GM10248 (cell line): ENCODE measurements at places on chromosomes 13 and 19.

GRCh38 chr19:35353635-35354034 lies 4.6 kb upstream of the FFAR3 start:
- peak; percentile 1 for DNase-seq

DNA sequence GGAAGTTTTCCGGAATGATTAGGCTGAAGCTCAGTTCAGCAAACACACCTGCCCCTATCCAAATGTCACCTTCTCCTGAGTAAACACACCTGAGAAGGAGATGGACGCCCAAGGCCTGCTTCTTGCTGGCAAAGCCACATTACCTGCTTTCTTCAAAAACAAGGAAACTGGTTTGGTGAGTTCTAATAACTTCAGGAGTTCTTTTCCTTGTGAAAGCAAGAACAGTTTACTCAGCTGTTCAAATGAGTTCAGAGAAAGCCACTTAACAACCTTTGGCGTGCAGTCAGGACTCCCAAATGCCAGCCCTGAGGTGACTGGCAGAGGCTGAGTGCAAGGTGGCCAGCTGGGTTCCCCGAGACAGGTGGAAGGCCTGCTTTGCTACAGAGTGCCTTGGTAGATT lies 160.5 kb downstream of the STK24 start:
- no peak for DNase-seq

GRCh38 chr13:32334671-32335070 lies 19.4 kb downstream of the BRCA2 start:
- DNase-seq: no peak

DNA sequence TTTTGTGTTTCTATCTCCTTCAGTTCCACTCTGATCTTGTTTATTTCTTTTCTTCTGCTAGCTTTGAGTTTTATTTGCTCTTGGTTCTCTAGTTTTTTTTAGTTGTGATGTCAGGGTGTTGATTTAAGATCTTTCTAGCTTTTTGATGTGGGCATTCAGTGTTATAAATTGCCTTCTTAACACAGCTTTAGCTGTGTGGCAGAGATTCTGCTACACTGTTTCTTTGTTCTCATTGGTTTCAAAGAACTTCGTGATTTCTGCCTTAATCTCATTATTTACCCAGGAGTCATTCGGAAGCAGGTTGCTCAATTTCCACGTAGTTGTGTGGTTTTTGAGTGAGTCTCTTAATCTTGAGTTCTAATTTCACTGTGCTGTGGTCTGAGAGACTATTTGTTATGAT lies 251.7 kb upstream of the HTR2A start:
- no peak for DNase-seq

DNA sequence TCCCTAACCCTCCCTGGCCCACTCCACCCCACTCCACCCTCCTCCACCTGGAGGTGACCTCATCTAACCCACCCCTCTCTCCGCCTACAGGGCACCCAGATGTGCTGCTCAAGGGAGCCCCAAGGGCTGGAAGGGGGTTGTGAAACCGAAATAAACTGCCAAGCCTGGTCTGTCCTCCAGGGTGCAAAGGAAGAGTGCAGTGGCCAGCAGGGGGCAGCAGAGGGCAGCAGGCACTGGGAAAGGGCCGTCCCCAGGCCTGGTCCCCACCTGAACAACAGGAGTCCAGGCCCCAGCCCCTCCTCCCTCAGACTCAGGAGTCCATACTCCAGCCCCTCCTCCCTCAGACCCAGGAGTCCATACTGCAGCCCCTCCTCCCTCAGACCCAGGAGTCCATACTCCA lies 8.4 kb upstream of the BCAM start:
- peak; percentile 92 for DNase-seq

DNA sequence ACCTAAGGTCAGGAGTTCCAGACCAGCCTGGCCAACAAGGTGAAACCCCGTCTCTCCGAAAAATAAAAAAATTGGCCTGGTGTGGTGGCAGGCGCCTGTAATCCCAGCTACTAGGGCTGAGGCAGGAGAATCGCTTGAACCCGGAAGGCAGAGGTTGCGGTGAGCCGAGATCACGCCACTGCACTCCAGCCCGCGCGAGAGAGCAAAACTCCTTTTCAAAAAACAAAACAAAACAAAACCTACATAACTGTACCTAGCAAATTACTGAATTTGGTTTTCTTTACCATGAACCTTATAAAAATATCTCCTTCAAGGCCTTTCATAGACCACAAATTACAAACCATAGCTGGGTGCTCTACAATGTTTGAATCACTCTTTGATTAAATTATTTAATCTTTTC lies 760 bp downstream of the ZNF91 start:
- DNase-seq: no peak

DNA sequence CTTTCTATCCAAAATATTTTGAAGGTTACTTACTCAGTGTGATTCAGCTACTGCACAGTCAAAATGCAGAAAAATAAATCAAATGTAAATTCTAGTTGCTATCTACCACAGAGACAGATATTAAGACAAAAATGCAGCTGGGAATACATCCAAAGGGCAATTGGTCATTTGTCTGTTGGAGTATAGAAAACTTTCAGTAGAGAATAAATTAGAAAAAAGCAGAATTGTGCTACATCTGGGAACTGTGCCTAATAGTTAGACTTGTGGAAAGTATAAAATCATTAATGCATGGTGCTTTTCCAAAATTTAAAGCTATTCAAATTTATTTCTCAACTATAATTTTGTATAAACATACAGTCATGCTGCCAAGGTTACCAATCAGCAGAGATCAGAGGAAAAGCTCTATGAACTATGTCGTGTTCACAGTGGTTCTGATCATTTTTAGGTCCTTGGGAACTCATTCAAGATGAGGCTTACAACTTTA lies 1635.8 kb downstream of the PCDH9 start:
- no peak for DNase-seq

GRCh38 chr19:38736413-38737280 lies 7.6 kb downstream of the CAPN12 start:
- peak; percentile 91 for DNase-seq

DNA sequence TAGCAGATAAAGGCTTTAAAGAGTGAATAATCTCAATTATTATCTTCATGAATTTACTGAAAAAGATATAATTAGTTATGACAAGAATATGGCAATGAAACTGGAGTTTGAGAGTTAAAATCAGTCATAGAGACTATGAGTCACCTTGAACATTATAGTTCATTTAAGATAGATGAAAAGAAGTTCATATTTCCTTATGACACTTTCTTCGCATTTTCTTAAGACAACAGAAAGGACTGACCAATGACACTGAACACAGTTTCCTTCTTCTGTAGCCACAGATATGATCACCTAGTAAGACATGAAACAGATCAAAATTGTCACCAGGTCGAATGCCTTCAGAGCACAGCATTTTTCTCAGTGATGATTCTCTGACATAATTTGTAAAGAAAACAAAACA lies 202.1 kb downstream of the KLF12 start:
- DNase-seq: no peak

- DNase-seq: no peak
Measured at GRCh38 chr13:45388664-45389063, 29.5 kb downstream of the SLC25A30 start.

GRCh38 chr19:13726323-13726722 lies 38.0 kb upstream of the MRI1 start:
- DNase-seq: no peak

GRCh38 chr13:81409284-81409683 lies 1068.4 kb upstream of the SPRY2 start:
- no peak for DNase-seq

DNA sequence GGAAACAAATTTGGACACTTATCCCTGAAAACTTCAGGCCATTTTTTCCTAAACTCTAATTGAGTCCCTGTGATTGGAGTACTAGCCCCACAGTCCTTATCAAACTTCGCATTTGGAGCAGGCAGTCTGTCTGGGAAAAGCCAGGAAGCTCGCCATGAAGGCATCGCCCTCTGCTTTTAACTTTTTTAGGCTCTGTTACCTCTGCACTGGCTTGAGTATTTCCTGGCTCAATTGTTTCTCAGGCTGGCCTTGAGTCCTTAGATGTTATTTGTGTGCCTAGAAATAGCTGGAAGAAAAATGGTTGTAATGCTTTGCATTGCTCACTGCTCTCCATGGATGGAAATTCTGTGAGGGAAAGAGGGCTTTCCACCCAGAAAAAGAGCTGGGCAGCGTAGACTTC lies 24.2 kb downstream of the ACTN4 start:
- DNase-seq: no peak

DNA sequence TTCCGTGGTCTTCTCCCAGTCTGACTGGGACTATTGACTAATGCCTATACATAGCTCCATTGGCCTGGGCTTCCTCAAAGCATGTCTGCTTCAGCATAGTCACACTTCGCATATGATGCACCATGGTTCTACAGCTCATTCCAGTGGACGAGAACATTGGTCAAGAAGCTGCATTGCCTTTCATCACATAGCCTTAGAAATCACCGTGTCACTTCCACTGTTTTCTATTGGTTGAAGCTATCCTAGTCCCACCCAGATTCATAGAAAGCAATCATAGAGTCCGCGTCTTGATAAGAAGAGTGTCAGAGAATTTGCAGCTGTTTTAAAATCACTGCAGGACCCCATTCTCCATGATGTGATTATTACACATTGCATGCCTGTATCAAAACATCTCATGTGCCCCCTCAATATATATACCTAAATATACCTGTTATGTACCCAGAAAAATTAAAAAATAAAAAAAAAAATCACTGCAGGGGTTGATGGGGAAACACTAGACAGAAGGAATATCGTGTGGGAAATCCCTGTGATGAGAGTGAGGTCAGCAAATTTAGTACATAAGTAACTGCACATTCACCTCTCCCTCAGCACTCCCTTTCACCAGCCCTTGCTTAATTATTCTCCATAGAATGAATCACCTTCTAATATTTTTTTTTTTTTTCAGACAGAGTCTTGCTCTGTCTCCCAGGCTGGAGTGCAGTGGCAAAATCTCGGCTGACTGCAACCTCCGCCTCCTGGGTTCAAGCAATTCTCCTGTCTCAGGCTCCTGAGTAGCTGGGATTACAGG lies 2.2 kb upstream of the ARHGAP33 start:
- DNase-seq: no peak

DNA sequence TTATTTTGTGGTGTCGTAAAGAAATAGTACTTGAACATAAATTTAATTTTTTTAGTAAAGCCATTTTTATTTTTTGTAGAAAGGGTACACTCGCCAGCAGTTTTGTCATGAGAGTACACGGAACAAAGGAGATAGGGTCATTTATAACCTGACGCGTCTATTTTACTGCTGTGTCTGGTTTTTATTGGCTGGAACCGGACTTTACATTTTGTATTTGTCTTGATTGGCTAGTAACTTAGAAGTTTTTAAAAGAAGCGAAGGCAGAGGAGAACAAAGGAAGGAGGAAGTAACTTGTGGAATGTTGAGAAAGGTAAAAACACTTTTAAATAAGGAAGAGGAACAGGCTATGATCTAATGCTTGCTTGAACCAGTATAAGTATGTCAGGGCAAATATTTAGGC lies 43.5 kb downstream of the TRPM4 start:
- DNase-seq: no peak

DNA sequence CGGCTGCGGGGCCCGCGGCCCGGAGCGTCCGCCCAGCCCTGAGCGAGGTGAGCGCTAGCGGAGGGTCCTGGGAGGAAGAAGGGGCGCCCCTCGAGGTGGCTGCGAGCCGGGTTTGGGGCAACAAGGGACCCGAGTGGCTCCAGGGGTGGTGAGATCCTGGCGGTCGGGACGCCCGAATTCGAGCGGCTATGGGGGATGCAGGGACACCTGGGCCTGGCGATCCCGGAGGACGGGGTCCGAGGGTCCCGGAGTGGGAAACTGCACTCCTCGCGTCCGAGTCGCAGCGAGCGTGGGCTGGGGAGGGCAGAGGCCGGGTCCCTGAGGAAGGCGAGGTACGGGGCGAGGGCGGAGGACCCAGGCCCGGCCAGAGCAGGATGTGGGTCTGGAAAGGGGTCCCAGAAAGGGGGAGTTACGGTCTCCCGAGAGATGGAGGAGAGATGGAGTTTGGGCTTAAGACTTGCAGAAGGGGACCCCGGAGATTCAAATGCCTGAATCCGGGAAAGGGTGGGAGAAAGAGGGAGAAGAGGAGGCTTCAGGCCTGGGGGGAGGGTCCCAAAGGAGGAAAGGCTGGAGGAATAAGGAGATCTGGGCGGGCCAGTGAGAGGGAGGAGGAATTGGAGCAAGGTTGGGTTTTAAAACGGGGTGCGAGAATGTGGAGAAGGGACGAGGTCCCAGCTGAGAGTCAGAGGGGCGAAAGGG lies 542 bp downstream of the CACNG7 start:
- DNase-seq: no peak

GRCh38 chr19:1252221-1252820 lies 3.9 kb downstream of the MIDN start:
- no peak for DNase-seq

DNA sequence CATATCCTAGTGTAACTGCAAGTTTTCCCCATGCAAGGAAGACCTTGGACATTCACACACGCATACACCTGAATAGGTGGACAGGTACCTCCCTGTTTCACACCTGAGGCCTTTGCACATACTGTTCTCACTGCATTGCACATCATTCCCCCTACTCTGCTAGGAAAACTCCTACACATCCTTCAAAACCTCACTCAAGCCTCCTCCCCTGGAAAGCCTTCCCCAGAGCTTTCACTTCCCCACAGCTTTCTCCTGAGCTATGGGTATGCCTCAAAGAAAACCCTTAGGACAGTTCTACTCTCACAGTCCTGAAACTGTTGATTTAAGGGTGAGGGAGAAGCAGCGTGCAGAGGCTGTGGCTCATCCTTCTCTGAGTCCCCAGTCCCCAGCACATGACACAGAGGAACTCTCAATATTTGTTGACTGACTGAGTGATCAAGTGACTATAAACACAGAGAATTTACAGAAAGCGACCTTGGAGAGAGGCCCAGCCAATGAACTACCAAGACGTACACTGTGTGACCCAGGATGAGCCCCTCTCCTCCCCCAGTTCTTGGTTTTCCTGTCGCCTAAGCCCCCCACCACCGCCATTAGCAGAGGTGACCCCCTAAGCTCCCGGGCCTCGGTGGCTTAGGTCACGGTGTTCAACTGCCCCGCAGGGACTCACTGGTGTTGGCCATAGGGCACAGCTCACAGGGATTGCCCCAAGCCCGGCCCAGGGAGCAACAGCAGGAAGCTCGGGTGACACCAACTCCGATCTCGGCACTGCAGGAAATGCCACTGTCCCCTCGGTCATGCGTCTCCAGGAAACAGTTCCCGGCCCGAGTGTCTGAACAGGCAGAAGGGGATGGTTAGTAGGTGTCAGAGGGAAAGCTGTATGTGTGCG lies 40.6 kb downstream of the FBN3 start:
- DNase-seq: no peak

DNA sequence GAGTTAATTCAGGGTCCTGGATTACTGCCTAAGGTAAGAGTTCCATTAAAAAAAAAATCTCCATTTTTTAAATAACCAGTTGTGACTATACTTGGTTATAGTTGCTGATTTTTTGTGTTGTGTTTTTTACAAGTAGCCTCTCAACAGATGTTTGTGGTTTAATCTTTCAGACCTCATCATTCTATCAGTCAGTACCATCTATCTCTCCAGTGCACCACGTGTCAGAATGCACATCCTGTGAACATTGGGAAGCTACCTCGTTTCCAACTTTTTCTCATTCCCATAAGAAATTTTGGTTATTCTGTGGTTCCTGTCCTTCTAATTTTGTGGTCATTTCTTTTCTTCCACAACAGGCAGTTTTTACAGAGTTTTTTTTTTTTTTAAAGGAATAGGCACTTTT lies 39.2 kb downstream of the WDFY2 start:
- DNase-seq: no peak
